Liver (tissue), 10 donors: ENCODE measurements at places on chromosomes 2 and 18. TPM values are rescaled to one million over a fixed set of nuclear protein-coding genes. Genes with fewer than 3 reads are reported as not detected.

DNA sequence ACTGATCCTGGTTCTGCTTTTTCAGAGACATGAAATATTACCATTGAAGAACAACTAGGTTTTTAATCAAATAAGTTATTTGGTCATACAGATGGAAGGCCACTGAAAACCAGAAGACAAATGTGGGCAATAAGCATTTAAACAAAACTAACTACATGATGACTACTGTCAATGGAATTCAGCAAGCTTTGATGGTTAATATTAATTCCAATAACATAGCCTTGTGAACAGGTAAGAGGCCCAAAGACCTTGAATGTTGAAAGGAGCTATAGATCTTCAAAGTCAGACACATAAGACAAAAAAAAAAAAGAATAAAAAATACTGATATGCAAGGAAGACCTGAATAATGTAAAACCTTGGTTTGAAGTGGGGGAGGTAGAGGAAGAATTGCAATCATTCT is 1955.6 kb upstream of the CELF4 start:
- DNase-seq: no peak

SLC4A5 gene
- 0.50 TPM for total RNA-seq

PDE11A gene
- total RNA-seq: 5.9 TPM

COL3A1 gene
- total RNA-seq: 207 TPM

- no peak for DNase-seq
These were observed 4.0 kb downstream of the DIPK1C start for GRCh38 chr18:74453016-74453566.

NMUR1 gene
- 0.84 TPM for total RNA-seq

BCL11A gene
- 0.50 TPM for total RNA-seq

UGT1A5 gene
- 1.6 TPM for total RNA-seq

DNA sequence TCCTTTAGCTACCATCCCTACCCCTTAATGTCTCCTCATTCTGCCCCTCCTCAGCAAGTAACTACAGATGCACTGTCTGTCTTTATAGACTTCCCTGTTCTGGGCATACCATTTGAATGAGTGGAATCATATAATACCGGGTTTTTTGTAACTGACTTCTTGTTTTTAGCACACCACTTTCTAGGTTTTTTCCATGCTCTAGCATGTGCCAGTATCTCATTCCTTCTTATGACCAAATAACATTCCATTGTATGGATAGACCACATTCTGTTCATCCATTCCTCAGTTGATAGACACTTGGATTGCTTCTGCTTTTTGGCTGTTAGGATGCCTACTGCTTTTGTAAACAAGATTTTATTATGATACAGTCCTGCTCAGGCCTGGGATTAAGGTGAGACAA is 154.7 kb downstream of the TSN start:
- no peak for DNase-seq

DNA sequence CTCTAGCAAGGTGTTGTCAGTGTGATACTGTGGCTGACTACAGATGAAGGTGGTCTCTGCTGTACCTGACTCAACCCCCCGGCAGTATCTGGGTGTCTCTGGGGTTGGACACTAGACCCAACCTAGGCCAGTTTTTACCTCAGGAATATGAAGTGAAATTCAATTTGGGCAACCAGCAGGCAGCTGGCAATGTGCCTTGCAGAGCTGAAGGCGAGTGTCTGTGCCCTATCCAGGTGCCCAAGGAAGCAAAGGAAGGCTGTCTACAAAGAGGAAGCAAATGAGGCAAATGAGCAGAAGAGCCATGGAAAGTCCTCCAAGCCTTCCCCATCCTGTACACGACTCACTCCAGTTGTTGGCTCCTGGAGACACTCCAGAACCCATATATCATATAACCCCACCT is 264.6 kb upstream of the AGAP1 start:
- DNase-seq: no peak

GRCh38 chr2:100321179-100321865 is 979 bp downstream of the LONRF2 start:
- no peak for DNase-seq

DRC1 gene
- not detected for total RNA-seq

DNA sequence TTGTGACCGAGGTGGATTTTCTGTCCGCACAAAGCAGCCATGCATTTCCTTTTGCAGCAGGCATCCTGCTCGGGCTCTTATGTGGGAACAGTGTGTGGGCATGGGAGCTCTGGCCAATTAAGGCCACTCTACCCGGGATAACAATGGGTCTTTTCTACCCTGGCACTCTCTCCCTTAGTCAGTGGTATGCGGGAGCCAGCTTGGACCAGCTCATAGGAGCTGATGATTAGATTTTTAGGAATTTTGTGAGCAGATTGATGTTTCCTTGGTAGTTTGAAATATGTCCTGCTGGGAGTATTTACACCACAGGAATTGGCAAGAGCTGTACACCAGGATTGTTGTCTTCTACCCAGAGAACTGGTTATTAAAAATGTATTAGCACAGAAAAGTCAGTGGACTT is 89.3 kb downstream of the SPP2 start:
- DNase-seq: no peak

DNA sequence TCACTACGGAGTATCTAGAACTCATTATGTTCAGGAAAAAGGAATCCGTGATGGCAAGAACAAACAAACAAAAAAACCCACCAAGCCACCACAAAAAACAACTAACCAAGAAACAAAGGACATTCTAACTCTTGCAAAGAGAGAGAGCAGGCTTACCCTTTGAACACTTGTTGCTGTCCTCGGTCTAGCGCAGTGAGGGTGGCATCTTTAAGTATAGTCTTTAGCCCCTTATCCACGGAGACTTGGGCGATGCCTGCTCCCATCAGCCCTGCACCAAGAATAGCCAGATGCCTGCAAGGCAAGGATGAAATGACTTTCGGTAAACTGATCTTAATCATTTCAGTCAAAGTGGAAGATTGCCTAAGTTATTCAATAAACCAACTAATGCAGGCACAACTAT is 31.0 kb downstream of the GAREM2 start:
- no peak for DNase-seq

ALPI gene
- total RNA-seq: not detected

CRYGD gene
- not detected for total RNA-seq
